ENCODE measurements at places on chromosomes 1 and 21.

- DNase-seq, result no peak
These were observed 16.5 kb upstream of the OVAAL start for GRCh38 chr1:180542113-180542837.

DNA sequence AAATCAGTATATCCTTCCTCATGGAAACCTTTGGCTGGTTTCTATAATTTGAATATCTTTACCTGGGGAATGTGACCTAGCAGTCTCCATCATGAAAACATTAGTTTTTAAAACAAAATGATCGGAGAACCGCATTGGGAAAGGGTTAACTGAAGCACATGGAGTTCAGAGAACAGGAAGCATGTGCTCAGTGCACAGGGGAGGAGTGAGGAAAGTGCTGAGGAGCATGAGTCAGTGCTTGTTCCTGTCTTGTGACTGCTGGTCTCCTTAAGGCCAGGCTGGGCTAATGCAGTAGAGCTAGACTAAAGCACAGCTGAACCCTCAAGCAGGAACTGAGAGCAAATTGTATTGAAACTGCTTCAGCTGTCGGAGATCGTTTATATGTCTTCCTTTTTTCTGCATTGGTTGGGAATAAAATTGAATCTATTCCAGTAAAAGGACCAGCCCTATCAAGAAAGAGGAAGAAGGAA is 5.8 kb downstream of the IFI16 start:
- DNase-seq, result no peak

- DNase-seq, result no peak
These were observed 767.0 kb downstream of the MRPL39 start for GRCh38 chr21:24840287-24840686.

DNA sequence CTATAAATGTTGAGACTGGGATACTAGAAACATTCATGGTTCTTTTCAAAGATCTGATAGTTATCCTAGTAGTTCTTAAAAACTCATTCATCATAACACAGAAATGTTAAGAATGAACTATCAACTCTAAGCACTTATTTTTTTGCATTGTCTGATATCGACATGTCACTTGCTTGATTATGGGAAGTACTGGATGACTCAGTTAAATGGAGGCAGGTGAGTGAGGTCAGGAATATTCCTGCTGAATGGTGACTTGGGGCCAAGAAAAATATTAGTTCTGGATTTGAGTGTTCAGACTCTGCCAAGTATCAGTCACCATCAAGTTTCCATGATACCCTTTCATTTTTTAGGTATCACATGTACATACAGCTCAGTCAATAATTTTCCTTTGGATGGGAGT is 63.6 kb downstream of the NEK7 start:
- no peak for DNase-seq

- no peak for DNase-seq
These were observed at the start of gene AK5 for GRCh38 chr1:77281491-77282186. Gene AK5, plus strand, starts transcription at chr1:77282019. Its CDS starts 295 bp downstream, at chr1:77282314.

DNA sequence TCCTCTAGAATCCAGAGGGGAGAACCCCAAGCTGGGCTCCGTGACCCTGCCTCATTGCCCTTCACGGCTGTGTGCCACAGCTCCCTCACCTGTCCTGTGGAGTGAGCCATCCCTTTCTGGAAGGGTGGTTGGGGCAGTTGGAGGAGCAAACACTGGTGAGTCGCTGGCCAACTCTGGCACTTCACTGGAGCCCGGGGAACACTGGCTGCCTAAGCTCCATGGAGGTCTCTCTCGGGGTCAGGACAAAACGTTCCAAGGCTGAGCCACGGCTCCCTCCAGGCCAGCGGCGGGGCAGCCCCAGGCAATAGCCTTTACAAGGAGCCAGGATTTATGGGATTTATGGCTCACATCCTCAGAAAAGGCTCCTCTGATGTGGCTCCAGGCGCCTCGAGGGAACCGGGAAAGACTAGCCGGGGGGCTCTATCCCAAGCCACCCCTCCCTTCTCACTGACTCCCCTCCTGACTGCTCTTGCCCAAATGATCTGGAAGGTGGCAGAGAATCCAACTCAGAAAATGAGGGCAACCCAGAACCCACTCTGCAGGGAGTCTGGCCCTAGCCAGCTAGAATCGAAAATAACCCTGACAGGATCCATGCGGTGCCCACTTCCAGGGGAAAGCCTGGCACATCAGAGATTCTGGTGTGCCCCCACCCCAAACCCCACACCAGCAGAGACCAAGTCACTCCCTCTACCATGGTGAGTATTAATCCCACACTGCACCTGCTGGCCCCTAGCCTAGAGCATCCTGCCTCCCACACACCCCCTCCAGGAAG is 75.2 kb downstream of the GLIS1 start:
- no peak for DNase-seq

DNA sequence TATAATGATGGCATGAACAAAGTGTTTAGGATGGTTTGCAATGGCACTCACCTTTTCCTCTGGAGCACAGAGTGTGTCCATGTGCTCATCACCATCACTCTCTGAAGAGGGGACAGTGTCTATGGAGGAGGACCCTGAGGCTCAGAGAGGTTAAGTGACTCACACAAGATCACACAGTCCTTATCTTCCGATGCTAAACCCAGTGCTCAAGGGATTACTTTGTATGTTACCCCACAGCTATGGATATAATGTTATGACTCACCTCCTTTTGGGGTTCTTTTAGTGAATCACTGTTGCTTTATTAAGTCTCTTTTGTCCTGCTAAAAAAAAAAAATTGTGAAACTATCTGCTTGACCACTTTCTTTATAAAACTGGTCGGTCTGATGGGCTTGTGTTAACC is 67.6 kb downstream of the TENT5C start:
- DNase-seq, result no peak

DNA sequence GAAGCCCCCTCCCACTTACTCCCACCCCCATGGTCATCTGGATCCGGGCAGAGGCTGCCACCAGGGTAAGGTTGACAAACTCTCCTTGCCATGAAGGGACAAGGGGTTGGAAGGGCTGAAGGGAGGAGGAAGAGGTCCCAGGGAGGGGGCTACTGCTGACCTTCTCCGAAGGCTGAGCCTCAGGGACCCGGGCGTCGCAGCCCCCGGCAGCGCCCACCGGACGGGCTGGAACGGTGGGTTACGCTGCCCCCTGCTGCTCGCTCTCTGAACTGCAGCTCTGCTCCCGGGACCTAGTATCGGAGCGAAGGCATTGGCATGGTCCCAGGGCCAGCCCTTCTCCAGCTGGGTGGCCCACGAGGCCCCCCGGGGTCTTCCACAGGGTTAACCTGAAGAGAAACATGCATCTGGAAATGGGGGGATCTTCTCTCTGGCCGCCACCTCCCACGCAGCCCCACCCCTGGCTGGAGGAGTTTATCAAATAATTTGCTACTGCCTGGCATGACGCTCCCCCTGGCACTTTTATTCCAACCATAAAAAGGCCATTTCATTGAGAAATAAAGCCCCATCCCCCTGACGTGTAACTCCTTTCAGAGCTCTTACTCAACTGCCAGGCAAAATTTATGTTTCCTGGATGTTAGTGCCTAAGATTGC is 70.4 kb upstream of the TARDBP start:
- DNase-seq, result no peak

DNA sequence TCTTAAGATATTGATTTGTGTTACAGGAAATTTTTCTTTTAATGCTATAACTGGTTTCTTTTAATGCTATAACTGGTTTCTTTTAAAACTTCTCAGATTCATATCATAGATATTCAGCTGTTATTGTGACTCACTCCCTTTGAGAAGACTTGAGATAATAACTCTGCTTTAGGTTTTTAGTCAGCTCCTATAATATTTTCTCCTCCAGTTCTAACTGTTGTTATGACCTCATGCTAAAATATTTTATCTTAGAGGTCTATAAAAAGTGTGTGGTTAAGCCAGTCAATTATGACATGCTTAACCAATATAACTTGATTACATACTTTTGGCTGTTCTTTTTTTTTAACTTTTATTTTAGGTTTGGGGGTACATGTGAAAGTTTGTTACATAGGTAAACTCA is 280.2 kb downstream of the PTGER3 start:
- no peak for DNase-seq

GRCh38 chr21:34182436-34182835 is 109.1 kb downstream of the MRPS6 start:
- no peak for DNase-seq

Data from DMS 273 treated with DMSO at 0.1 percent for 48 hours (cell line).